Tongue (tissue), 3 donors: ENCODE measurements at places on chromosomes 4 and X. TPM values are rescaled to one million over a fixed set of nuclear protein-coding genes. Genes with fewer than 3 reads are reported as not detected.

Gene ARHGEF38
- total RNA-seq: 1.3 TPM

DNA sequence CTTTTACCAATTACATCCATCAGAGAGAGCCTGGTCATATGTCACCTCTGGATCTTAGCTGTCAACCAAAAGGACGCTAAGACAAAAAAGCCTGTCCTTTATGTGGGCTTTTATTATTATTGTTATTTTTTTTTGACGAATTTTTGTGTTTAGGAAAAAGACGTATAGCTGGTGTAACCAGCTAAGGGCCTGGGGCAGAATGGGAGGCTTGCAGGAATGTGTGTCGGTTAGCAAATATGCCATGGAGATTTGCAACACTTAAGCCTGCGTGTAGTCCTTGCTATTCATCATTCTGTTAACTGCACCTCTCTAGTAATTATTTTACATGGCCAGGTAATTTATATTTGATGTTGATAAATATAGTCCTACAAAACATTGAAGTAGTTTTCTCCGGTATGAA lies 93.5 kb downstream of the TACR3 start:
- DNase-seq: no peak

Gene MAGEA10
- total RNA-seq: not detected

GRCh38 chr4:111283066-111283677 lies 660.3 kb upstream of the PITX2 start:
- peak; percentile 68 for DNase-seq

DNA sequence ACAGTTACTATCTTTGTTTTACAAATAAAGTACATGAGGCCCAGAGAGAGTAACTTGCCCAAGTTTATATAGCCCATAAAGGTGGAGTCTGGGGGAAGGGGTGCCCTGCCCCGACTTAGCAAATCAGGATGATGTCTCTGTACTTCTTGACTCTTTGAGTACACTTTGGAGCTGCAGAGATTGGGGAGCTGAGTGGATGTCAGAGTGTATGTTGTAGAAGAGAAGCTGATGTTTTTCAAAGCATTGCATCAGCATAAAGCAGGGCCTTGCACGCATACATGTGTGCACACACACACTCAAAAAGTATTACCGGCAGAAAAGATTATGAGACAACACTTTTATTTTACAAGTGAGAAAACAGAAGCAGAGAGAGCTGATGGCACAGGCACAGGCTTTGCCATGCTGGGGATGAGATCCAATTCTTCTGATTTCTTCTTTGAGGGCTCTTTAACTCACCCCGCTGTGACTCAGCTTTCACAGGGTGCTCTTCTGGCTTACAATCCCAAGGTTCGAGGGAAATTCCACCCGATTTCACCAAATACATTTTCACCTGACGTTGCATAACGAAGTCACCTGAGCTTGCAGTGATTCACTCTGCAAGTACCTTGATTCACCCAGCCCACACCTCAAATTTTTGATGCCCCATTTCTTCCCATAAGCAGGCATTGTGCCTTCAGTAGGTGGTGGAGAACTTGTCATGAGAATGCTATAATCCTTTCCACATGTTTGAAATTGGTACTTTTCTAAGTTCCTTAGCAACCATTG lies 292.8 kb upstream of the BOD1L1 start:
- no peak for DNase-seq

DNA sequence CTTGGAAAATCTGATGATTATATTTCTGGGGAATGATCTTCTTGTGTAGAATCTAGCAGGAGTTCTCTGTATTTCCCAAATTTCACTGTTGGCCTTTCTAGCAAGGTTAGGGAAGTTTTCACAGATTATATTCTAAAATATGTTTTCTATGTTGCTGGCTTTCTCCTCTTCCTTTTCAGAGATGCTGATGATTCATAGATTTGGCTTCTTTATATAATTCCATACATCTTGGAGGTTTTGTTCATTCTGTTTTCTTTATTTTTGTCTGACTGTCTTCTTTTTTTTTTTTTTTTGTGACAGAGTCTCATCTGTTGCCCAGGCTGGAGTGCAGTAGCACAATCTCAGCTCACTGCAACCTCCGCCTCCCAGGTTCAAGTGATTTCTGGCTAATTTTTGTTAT lies 957.9 kb upstream of the SLIT2 start:
- no peak for DNase-seq

Gene NLGN3
- 3.7 TPM for total RNA-seq

Gene FAM114A1
- 129 TPM for total RNA-seq

Gene ZMAT1
- total RNA-seq: 3.7 TPM

DNA sequence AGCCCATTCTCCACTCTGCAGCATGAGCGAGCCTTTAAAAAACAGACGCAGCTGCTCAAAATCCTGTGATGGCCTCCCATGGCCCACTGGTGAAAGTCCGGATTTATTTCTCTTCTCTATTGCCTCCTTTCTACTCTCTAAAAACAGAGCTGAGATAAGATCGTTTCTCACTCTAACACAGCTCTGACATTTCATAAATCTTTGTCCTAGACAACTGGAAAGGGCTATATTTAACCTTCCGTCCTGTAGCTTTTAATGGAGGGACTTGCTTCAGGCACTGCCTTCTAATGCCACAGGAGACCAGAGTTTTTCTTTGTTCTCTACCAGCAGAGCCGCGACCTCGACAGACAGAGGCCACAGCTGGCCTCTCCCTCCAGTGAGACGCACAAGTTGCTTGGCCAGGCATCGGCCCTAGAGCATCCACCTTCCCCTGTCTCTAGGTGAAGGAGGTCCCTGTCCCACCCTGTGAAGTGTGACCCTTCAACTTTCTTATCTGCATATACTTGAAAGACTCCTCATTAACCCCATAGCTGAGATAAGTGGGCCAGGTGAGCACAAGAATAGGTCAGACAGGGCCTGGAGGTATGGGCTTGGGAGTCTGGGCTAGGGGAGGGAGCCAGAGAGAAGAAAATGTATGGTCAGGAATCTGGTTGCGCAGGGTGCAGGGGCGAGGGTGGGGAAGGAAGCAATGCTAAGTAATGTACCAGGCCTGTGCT lies 50.0 kb downstream of the RTL5 start:
- no peak for DNase-seq

Gene UGT8
- 5.5 TPM for total RNA-seq

Gene DMRTC1
- total RNA-seq: 0.62 TPM

DNA sequence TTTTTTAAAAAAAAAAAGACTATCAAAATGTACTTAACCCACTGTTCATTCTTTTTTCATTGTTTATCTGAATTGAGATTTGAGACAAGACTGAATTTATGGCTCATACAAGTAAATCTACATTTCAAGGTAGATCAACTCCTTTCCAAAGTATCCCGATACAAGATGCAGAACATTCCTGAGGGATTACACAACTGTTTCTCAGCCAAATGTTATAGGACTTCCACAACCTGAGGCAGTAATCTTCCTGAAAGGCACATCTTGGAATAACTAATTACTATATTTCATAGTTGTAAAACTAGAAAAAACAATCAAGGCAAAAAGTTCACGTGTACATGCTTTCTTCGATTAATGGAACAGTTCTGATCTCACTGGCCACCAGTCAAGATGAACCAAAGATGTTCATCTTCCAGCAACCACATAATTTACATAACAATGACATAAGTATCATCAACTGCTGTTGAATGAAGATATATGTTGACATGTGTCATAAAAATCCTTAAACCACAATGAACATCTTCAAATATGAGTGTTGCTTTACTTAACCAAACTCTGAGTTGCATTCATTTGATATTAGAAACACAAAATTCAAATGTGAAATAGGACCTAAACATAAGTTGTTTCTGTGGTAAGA lies 225.2 kb upstream of the DKK2 start:
- DNase-seq: no peak

Gene CD38
- total RNA-seq: 4.4 TPM

DNA sequence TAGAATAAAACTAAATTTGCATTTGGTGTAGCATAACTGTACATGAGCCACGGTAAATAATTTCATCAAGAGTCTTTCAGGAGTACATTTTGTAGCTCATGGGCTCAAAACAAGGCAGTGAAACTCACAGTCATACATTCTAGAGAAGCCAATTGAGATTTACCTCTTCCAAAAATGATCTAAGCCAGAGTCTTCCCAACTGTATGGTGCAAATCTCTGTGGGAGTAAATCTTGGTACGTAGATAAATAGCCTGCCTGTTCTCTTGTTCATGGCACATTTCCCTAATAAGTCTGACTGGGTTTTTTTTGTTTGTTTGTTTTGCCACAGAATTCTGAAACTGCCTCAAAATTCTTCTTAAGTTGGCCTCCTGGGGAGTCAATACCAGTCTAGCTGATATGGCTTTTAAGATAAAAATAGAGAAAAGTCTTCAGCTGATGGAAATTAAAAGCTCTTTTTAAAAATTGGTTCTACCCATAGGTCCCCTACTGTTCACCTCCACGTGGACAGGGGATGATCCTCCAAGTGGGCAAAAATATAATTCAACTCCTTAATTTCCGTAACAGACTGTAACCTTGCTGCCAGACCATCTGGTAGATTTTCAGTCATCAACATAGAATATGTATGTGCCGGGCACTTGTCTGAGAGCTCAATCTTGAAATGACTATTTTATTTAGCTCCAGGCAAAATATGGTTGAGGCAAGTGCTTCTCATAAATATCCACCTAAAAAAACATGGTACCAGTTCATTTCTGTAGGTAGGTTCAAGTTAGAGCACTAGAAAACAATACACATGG lies 365.4 kb downstream of the PDHA2 start:
- no peak for DNase-seq
